ENCODE measurements at places on chromosomes 6 and 20.

DNA sequence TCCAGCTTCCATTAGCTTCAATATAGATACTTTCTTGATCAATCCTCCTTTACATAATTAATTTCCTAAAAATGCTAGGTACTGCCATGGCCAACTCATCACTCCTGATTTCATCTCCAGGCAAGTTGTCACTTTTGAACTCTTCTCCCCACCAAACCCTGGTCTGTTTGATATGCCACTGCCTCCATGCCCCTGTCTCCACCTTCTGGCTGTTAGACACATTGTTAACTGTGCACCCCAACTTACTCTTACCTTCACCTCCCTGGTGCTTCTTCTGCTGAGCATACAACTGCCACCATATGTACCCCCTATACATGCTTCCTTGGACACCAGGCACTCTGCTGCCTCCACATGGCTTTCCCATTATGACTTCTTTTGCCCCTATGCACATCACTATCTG, 21.9 kb upstream of the AIG1 start:
- no peak for DNase-seq

DNA sequence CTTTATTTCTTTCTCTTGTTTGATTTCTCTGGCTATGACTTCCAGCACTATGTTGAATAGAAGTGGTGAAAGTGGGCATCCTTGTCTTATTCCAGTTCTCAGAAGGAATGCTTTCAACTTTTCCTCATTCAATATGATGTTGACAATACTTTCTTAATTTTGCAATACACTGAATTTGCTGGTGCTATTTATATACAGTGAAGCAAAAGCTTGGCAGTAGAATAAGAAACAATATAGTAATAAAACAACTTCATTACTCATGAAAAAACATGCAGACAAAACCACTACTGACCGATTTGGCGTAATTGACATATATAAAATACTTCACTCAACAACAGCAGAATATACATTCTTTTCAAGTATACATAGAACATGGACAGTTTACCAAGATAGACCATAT, 96.4 kb downstream of the CFAP61 start:
- DNase-seq, result no peak

DNA sequence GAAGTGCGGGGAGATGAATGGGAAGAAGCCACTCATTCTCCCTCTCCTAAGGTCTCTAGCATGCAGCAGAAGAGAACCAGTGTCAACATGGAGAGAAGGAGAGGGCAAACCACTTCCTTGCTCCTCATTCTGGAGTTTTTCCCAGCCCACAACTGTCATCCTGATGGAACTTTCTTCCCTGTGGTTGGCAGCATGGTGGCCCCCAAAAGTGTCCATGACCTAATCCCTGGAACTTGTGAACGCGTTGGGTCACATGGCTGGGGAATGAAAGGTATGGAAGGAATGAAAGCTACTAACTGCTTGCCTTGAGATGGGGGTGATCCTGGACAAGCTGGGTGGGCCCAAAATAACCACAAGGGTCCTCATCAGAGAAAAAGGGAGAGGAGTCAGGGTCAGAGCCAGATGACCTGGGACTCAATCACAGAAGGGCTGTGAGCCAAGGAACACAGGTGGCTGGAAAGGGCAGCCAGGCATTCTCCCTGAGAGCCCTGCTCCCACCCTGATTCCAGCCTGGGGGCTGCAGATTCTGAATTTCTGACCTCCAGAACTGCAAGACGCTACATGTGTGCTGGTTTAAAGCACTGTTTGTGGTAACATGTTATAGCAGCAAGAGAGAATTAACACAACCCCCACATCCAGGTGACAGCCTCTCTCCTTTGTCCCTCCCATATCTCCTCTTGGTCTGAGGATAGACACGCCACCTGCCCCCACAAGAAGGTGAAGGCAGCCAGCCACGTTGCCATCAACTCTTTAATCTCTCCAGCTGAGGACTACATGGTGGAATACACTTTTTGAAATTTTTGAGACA, 63.2 kb downstream of the PYGB start:
- DNase-seq, result no peak

DNA sequence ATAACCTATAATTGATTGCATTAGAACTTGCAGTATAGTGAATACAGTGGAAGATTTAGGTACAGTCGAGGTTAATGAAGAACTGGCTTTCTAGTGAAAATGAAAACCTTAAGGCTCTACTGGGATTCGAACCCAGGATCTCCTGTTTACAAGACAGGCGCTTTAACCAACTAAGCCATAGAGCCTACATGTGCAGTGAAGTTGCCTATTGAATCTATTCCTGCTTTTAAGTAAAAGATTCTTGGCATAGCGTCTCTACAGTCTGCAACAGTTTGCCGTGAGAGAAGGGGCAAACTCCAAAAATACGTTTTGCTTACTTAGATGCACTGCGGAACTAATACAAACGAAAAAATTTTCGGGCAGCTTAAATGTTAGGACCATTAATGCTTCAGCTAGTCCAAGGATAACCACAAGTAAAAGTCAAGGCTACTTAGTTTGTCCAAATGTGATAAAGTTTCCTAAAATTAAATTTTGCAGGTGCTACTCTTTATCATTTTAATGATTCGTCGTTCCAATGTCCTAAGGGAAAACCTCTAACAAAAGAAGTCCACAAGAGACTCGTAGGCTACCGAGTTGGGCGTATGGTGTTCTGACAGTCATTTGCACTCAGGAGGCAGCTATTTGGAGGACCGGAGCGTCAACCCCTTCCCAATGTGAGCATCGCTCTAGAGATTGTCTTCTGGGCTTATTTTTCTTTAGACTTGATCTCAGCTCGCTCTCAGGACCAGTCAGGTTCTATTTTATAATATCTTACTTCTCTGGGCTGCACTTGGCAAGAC, 31.3 kb upstream of the ZSCAN23 start:
- no peak for DNase-seq

- DNase-seq, result no peak
Observed at GRCh38 chr6:161166677-161167076, 107.2 kb downstream of the AGPAT4 start.

DNA sequence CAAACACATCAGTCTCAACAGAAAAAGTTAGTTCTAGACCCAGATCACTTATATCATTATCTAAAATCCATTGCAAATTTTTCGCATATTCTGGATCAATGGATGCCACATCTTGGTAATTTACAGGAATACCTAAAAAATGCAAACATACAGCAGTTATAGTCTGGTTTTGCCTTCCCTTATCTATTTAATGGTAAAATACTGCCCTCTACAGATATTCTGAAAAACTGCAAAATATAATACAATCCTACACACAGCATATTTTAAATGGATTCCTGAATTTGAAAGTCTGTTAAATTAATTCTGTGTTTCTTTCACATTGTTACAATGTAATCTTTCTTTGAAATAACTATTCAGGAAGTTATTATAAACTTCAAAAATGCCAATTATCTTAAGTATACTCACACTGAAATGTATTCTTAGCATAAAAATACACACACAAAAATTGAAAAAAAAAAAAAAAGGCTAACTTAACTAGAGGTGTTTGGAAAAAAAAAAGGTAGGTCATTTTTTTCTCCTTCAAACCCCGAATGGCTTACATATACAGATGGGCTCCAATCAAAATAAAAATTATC, 88.4 kb downstream of the HACE1 start:
- no peak for DNase-seq

- DNase-seq, result no peak
Observed at GRCh38 chr20:3710703-3711483, 1.5 kb downstream of the SIGLEC1 start.

Data from type B pancreatic cell (in vitro differentiated cells).